Stimulated activated naive CD4-positive, alpha-beta T cell (primary cell): ENCODE measurements at places on chromosomes 2 and 18.

GRCh38 chr2:227326783-227327182 lies 1.7 kb downstream of the MFF start:
- DNase-seq, result no peak

DNA sequence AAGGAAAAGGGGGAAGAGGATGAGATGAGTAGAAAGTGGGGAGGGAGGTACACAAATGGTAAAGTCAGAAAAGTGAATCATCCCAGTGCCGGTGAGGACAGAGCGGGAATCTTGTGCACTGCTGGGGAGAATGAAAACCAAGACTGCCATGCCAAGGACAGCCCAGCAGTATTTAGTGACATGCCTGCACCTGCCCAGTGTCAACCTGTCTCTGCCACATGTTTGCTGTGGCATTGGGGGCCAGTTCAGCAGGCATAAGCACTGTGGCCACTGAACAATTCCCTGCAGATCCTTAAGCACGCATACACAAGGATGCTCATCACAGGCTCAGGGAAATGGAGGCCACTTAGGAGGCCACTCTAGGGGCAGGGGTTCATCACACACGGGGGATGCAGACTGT lies 5.2 kb upstream of the KCNK3 start:
- no peak for DNase-seq

- DNase-seq, result no peak
Measured at GRCh38 chr2:174002679-174003078, 37.5 kb upstream of the SP3 start.

- DNase-seq, result no peak
Measured at GRCh38 chr18:67730886-67731285, 214.4 kb upstream of the DSEL start.

DNA sequence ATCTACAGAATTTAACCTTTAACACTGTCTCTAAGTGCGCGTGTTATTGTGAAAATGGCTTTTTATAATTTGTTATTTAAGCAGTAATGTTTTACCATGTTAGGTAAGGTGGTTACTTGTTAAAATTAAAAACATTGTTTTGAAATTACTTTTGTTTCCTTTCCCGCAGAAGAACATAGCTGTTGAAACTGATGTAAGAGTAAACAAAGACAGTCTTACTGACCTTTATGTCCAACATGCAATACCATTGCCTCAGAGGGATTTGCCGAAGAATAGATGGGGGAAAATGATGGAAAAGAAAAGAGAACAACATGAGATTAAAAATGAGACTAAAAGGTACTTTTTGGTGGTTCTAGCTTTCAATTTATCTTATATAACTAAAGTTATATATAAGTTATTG lies 2.1 kb downstream of the C2orf49 start:
- no peak for DNase-seq

DNA sequence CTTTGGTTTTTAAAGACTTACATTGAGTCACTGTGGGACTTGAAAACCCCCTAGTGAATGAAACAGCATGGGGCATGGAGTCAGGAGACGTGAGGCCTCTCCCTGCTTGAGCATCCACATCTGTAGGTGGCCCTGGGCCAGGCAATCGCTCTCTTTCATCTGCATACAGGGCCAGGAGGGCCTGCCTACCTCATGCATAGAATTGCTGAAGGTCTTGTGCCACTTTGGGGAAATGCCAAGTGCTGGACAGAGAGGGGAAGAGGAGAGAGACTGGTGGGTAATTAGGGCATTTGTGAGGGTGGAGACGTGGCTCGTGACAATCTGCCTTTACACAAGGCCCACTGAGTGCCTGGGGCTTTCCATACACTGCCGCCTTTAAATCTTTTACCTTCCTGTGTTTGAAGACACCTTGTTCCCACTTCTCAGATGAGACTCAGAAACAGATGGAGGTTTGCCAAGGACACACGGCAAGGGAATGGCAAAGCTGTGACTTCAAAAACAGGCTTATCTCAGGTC lies 322.2 kb upstream of the HS6ST1 start:
- no peak for DNase-seq

DNA sequence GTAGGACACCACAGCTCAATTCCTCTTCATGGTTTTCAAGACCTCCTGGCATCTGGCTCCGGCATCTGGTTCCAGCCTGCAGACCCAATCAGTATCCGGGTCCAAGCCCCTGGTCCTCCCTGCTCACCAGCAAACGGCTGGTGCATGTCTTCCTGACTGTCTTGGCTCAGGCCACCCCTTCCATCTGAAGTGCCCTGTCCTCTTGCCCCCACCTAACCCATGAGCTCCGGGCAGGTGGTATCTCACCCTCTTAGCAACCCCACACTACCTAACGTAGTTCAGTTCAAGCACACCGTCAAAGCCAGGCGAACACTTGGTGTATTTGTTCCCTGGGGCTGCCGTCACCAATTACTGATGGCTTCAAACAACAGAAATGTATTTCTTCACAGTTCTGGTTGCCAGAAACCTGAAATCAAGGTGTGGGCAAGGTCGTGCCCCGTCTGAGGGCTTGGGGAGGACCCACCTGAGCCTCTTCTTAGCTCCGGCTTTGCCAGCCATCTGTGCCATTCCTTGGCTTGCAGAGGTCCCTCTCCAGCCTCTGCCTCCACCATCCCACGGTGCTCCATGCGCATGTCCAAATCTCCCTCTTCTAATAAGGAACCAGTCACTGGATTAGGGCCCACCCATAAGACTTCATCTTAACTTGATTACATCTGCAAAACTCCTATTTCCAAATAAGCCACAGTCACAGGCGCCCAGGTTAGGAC lies 47.2 kb upstream of the ID2 start:
- DNase-seq, result no peak

DNA sequence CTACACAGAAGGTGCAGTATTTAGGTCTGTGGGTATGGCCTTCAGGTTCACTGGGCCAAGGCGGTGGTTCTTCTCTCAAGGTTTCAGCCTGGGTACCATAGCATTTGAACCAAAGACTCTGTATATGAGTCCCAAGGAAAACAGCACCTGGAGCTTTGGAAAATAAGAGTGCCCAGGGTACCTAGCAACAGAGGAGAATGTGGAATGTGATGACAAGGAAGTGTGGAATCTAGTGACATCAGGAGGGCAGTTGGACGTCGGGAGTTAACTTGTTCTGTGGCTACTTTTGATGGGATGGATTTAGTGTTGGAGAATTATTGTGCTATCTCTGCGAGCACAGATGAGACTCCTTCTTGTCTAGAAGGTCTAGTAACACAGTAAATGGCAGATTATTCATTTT lies 201.2 kb downstream of the NOL4 start:
- no peak for DNase-seq

GRCh38 chr2:221285148-221285547 lies 287.0 kb downstream of the EPHA4 start:
- no peak for DNase-seq

GRCh38 chr2:72830273-72830672 lies 4.4 kb upstream of the EXOC6B start:
- no peak for DNase-seq

DNA sequence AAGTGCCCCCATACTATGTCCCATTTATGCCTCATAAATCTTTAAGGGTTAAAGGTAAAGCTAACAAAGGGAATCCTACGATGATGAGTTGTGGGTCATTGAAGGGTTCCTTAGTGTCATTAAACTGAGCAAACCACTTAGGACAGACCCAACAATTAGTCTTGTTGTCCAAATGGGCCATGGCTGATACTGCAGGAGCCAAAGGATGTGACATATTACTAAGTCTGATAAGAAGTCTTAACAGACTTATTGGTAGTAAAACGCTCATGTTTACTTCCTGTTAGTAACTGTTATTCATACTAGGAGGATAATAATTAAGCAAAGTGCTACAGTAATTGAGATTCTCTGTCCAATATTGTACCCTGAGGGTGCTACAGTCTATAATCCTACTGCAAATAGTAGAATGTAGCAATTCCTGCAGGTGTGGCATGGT lies 96.8 kb downstream of the PTPN4 start:
- DNase-seq, result no peak

GRCh38 chr18:37385846-37386778 lies 179.5 kb downstream of the CELF4 start:
- peak; percentile 12 for DNase-seq

DNA sequence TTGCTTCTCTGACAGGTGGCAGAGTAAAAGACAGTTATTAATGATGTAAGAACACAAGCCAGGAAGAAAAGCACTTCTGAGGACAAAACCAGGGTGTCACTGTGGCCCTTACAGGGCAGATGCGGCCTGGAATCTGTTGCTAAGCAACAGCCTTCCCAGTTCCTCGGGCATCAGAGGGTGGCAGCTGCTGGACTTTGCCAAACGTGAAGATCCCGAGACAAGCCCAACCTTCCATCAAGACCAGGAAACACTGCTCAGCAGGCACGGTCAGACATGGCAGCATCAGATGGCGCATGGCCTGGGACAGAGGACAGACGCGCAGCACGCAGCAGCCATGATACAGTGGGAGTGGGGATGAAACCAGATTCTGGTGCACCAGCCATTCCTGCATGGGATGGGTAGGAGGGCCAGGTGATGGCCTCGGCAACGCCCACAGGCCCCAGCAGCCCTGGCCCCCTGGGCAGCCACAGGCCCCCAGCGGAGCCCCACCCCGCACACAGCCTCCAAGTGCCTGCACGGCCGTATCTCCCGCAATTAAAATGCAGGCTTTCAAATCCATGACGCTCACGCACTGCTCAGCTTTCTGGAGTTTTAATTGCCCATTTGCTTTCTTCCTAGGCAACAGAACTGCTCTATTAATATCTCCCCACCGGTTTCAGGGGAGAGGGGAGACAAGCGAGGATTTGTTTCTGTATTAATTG lies 89.0 kb downstream of the EIPR1 start:
- no peak for DNase-seq

GRCh38 chr2:134335601-134336000 lies 81.7 kb downstream of the MGAT5 start:
- no peak for DNase-seq

- DNase-seq, result no peak
Measured at GRCh38 chr2:168348076-168348475, 100.7 kb upstream of the STK39 start.

GRCh38 chr18:23867006-23867405 lies 147.5 kb upstream of the TTC39C start:
- no peak for DNase-seq

GRCh38 chr18:3596637-3597384 lies 146.8 kb downstream of the TGIF1 start:
- no peak for DNase-seq

GRCh38 chr2:26561376-26561775 lies 79.8 kb downstream of the CIB4 start:
- DNase-seq, result no peak

- no peak for DNase-seq
Measured at GRCh38 chr2:196183172-196183473, 11.7 kb upstream of the STK17B start.

DNA sequence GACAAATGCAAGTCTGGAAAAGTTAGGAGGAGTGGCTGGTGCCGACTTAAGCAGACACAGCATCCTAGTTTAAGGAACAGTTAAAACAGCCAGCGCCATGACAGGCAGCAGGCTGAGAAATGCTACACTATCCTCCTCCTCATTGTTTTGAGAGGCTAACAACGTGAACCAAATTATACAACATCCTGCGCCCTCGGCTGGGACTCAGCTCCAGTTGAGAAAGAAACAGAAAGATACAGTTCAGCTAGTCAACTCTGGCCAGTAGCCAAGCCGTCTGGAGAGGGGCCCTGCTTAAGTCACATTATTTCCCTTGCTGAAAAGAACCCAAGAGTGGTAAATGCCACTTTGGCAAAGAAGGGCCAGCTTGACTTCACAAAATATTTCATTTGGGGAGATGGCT lies 90.2 kb downstream of the BCL11A start:
- no peak for DNase-seq

GRCh38 chr2:63788071-63788470 lies 53.6 kb upstream of the UGP2 start:
- DNase-seq, result no peak

DNA sequence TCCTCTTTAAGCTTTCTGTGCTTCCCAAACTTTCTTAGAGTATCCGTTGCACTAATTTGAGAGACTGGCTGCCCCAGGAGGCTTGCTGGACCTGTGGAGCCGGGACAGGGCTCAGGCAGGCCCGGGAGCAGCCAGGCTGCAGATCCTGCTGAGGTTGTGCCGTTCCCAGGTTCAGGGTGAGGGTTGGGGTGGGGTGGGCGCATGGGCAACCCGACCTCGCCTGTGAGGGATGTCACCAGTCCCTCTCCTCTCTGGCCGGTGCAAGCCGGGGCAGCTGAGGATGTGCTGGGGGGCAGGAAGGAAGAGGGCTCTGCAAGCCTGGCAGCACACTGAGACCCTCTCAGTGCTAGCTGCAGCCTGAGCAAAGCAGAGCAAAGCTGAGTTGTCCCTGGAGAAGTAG lies 57.6 kb downstream of the DYSF start:
- DNase-seq, result no peak

DNA sequence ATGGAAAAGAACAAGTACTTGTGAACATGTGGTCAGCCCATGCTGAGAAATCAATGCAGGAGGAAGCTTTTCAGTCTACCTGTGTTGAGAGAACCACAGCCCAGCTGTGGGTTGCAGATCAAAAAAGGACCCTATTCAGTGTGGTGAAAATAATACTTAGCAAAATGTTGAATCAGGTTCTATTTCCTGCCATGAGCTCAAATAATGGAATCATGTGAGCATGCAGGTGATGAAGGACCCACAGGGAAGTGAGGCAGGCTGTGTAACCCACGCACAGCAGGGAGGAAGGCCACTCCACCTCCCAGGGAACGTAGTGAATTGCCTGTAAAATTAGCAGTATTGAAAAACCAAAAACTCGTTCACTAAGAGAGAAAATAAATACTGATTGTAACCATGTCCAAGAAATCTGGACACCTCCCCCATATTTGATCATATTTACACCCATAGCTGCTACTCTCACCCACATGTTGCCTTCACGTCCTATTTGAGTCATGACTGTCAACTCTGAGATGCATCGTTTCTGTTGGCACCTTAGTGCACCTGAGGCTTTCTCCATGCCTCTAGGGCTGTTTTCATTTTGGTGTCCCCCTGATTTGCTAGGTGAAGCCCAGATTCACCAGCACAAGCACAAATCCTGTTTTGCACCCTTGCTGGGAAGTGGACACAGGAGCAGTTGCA lies 20.5 kb upstream of the BCL2L11 start:
- no peak for DNase-seq

- no peak for DNase-seq
Measured at GRCh38 chr2:235501673-235502031, 7.8 kb downstream of the AGAP1 start.

- no peak for DNase-seq
Measured at GRCh38 chr2:98016908-98017670, 21.3 kb upstream of the TMEM131 start.

DNA sequence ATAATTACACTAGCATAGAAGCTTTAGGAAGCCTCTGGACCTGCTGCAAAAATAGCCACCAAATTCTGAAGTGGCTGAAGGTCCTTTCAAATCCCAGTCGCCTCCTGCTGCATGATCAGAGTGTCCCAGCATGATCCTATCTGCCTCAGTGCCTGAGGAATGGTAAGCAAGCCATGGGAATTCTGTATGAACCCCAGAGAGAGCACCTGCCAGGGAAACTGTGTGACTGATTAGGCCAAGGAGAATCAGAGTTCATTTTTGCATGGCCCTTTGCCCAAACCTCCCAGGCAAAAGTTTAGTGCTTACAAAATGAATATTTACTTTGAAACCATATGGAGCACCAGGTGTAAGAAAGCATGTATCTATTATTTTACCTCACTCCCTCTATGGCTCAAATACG lies 221.4 kb downstream of the ARL4C start:
- DNase-seq, result no peak

GRCh38 chr2:45368792-45369191 lies 242.3 kb downstream of the SRBD1 start:
- no peak for DNase-seq

- no peak for DNase-seq
Measured at GRCh38 chr2:174325373-174326160, 9.2 kb upstream of the SP9 start.

GRCh38 chr2:85264471-85264870 lies 63.3 kb downstream of the TGOLN2 start:
- DNase-seq, result no peak

GRCh38 chr18:35141567-35142274 lies 99.1 kb upstream of the ZNF397 start:
- DNase-seq, result no peak
